Activated naive CD8-positive, alpha-beta T cell treated with anti-CD3 and anti-CD28 coated beads, Interleukin-2, amount 10 ng/mL, durations not matched to agents 7 days and 5 days (primary cell): ENCODE measurements at places on chromosomes 3 and 15. TPM values are rescaled to one million over a fixed set of nuclear protein-coding genes. Genes with fewer than 3 reads are reported as not detected.

DNA sequence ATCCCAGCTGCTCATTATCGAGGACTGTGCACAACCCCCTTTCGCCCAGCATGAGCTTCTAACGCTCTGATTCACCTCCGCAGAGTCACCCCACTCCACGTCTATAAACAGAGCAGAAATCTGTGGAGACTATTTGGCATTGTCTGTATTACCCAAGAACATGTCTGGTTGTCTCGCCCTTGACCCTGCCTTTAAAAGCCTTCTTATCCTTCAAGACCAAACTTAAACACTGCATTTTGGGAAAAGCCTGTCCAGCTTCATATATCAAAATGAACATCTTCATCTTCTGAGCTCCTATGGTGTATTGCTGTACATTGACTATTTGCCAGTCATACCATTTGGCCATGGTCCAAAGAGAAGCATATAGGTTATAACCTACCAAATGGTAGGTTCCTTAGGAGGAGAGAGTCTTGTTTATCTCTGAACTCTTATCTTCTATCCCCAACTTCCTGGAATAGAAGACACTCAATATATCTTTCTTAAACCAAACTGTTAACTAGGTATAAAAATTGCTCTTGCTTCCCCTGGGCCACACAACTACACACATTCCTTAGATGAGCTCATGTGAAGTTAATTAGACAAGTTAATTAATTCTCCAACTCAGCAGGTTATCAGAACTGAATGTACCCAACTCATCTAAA, 90.1 kb downstream of the FBN1 start:
- H3K4me3 ChIP-seq, result no peak overlapping the region
- DNase-seq, result no peak
- H3K4me1 ChIP-seq, result no peaks in the 10 kb centered on the region
- peaks cover 7% of the 10 kb centered on the region for H3K27me3 ChIP-seq
- H3K27ac ChIP-seq, result no peak overlapping the region
- no peaks in the 10 kb centered on the region for H3K36me3 ChIP-seq

- H3K4me1 ChIP-seq, result no peaks in the 10 kb centered on the region
- DNase-seq, result no peak
- no peak overlapping the region for H3K4me3 ChIP-seq
- H3K27ac ChIP-seq, result no peak overlapping the region
- H3K36me3 ChIP-seq, result no peaks in the 10 kb centered on the region
- no peaks in the 10 kb centered on the region for H3K27me3 ChIP-seq
Observed at GRCh38 chr3:178233371-178234071, 302.7 kb upstream of the KCNMB2 start.

DNA sequence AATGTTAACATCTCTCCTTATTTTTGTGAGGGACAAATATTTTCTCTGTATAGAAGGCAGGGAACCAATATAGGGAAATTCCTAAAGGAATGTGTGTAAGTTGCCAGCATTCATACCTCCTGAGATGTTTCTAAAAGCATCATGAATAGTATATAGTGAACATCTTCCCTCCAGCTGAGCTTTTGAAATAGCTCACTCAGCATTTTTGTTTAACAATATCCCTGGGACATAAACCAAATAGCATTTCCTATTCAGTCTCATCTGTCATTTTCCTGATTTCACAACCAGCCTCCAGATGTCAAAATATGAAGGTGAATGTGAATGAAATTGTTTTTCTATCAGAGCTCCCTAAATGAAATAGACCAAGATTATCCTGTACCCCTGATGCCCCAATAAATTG, 137.2 kb downstream of the PPM1L start:
- no peak for DNase-seq
- no peak overlapping the region for H3K27ac ChIP-seq
- H3K4me1 ChIP-seq, result no peaks in the 10 kb centered on the region
- H3K27me3 ChIP-seq, result peaks cover 4% of the 10 kb centered on the region
- no peaks in the 10 kb centered on the region for H3K36me3 ChIP-seq

- H3K4me1 ChIP-seq, result peaks cover 42% of the 10 kb centered on the region
- peaks cover 7% of the 10 kb centered on the region for H3K27me3 ChIP-seq
- peak overlapping the region; percentile 82 for H3K4me3 ChIP-seq
Observed at GRCh38 chr15:73631915-73632669, 1.1 kb downstream of the NPTN start.

- H3K4me3 ChIP-seq, result no peak overlapping the region
- no peak for DNase-seq
- H3K36me3 ChIP-seq, result no peaks in the 10 kb centered on the region
Observed at GRCh38 chr3:26280517-26280916, 342.1 kb upstream of the LRRC3B start.

RASGRF1 gene
- not detected for total RNA-seq
